Mesothelial cell of epicardium (in vitro differentiated cells): ENCODE measurements at places on chromosomes 16 and 17. TPM values are rescaled to one million over a fixed set of nuclear protein-coding genes. Genes with fewer than 3 reads are reported as not detected.
A peak's percentile ranks its signal among the peaks of the same experiment; 100 is the strongest.

DNA sequence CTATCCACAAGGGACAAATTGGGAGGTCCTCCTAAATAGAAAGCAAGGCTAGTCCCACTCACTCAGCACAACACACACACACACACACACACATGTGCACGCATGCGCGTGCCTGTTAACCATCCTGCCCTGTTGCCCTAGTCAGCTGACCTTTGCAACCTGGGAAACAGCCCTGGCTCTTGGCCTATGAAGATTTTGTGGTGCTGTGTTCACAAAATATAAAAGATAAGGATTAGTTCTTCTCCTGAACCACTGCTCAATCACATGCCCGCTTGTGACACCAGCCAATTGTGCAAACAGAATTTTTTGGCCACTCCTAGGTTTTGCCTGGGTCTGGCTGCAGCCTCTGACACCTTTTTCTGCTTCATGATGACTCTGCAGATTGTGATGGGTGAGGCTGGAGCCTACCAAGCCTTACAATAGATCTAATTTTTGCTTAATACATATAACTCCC is 3.3 kb upstream of the CES1 start:
- H3K36me3 ChIP-seq = no peaks in the 10 kb centered on the region
- no peak overlapping the region for H3K4me3 ChIP-seq
- peaks cover 5% of the 10 kb centered on the region for H3K4me1 ChIP-seq
- H3K27me3 ChIP-seq = peaks cover 12% of the 10 kb centered on the region

DNA sequence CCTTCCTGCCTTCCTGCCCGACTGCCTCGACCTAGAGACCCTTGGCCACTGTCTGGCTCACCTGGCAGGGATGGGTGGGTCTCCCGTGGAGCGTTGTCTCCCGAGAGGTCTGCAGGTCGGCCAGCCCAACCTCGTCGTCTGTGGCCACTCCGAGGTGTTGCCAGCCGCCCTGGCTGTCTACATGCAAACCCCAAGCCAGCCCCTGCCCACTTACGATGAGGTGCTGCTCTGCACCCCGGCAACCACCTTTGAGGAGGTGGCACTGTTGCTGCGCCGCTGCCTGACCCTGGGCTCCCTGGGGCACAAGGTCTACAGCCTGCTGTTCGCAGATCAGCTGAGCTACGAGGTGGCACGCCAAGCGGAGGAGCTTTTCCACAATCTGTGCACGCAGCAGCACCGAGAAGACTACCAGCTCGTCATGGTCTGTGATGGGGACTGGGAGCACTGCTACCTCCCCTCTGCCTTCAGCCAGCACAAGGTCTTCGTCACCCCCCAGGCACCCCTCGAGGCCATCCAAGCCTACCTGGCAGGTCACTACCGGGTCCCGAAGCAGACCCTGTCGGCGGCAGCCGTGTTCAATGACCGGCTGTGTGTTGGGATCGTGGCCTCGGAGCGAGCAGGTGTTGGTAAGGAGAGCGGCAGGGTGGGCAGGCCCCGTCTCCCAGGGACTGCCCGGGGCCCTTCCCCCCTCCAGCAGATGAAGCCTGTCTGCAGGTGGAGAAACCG is 75.1 kb upstream of the ENDOV start:
- H3K36me3 ChIP-seq = peaks cover 49% of the 10 kb centered on the region
- no peaks in the 10 kb centered on the region for H3K4me1 ChIP-seq
- H3K27ac ChIP-seq = no peak overlapping the region
- DNase-seq = no peak

FAM20A gene
- total RNA-seq = 1.7 to 2.1 TPM (median 1.8 TPM) in 3 replicates

COX10 gene
- total RNA-seq = 18.2 to 20.3 TPM (median 18.4 TPM) in 3 replicates

CNTNAP4 gene
- 3.6 to 4.0 TPM (median 3.8 TPM) in 3 replicates for total RNA-seq

DNA sequence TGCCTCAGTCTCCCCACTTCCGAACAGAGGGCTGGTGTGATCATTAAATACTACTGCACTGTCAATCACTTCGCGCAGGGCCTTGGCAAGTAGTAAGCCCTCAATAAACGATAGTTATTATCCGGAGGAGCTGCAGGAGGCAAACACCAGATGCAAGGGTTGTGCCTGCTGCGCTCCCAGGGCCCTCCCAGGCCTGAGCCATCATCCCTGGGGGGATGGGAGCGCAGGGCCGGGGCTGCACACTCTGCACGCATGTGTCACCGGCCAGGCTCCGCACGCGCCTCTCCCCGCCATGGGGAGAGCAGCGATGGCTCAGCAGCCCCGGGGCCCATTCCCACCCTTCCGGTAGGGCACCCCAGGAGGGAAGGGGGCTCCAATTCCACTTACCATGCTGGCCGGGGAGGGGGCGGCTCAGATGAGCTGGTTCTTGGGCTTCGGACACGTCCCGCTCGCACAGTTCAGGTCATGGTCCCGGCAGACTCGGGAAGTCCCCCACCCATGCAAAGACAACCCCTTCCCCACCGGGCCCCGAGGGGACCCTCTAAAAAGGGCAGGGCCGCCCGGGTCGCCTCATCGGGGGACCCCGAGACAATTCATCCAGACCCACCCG is 681 bp downstream of the XPO6 start:
- H3K27me3 ChIP-seq = no peaks in the 10 kb centered on the region
- peaks cover 10% of the 10 kb centered on the region for H3K36me3 ChIP-seq

CD300LG gene
- 0.18 TPM in 1 of 3 replicates, not detected in the others for total RNA-seq

GRCh38 chr16:68379472-68380347 is 68.6 kb downstream of the SMPD3 start:
- H3K4me3 ChIP-seq = no peak overlapping the region
- no peak for DNase-seq
- no peaks in the 10 kb centered on the region for H3K36me3 ChIP-seq
- no peaks in the 10 kb centered on the region for H3K27me3 ChIP-seq
- peaks cover 9% of the 10 kb centered on the region for H3K4me1 ChIP-seq
- H3K27ac ChIP-seq = no peak overlapping the region

DNA sequence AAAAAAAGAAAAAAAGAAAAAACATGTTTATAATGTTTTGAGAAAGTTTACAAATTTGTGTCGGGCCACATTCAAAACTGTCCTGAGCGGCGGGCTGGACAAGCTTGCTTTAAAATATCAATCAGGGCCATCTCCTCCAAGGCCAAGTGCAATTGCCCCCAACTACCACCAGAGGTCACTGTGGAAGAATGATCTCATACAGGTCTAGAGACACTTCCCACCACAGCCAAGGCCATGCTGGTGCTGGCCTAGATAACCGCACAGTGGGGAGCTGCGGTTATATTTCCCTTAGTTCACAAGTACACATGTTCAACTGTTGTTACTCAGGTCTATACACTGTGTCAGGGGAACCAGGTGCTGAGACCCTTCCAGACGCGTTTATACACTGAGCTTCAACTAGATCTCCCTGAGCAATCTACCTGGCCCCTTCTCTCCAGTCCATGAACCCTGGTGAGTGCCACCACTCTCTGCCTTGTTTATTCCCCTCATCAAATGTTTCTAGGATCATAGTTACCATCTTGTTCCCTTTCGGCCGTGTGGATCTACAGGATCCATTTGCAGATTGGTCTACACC is 83.8 kb upstream of the CCL2 start:
- H3K27ac ChIP-seq = no peak overlapping the region
- H3K27me3 ChIP-seq = peaks cover 25% of the 10 kb centered on the region
- no peaks in the 10 kb centered on the region for H3K36me3 ChIP-seq
- no peak for DNase-seq

DNA sequence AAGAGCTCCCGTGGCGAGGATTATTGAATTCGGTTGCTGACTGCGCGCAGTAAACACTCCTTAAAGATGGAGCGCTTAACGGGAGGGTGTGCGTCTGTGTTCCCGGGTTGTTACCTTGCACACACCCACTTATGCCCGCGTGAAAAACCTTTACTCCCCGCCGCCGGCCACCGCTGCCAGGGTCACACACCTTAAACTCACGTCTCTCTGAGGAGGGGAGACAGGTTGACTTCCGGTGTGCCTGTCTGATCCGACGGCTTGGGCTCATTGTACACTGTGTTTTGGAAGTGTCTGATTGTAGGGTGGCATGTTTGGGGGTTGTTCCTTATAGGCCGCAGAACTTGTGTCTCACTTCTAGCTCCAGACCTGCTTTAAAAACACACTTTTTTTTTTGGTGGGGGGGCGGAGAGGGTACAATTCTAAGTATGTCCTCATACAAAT is 66.8 kb downstream of the KPNA2 start:
- DNase-seq = peak; percentile 42
- peak overlapping the region; percentile 86 for H3K27ac ChIP-seq
- no peaks in the 10 kb centered on the region for H3K27me3 ChIP-seq
- peaks cover 6% of the 10 kb centered on the region for H3K36me3 ChIP-seq

GRCh38 chr17:16935786-16936185 is 36.1 kb downstream of the TNFRSF13B start:
- peaks cover 9% of the 10 kb centered on the region for H3K27me3 ChIP-seq
- no peaks in the 10 kb centered on the region for H3K4me1 ChIP-seq
- no peaks in the 10 kb centered on the region for H3K36me3 ChIP-seq
- no peak overlapping the region for H3K27ac ChIP-seq

- H3K4me3 ChIP-seq = no peak overlapping the region
- H3K36me3 ChIP-seq = peaks cover 4% of the 10 kb centered on the region
- no peak for DNase-seq
- H3K27ac ChIP-seq = no peak overlapping the region
- H3K27me3 ChIP-seq = no peaks in the 10 kb centered on the region
- H3K4me1 ChIP-seq = peaks cover 11% of the 10 kb centered on the region
Observed at GRCh38 chr17:77404812-77405581, 264.2 kb downstream of the SEC14L1 start.

ITGB3 gene
- total RNA-seq = 1.0 to 1.5 TPM (median 1.1 TPM) in 3 replicates

SLC5A11 gene
- total RNA-seq = 0.22 to 0.32 TPM in 2 of 3 replicates, not detected in the other

CDC6 gene
- 16.4 to 18.9 TPM (median 16.8 TPM) in 3 replicates for total RNA-seq

WFIKKN2 gene
- 0.42 to 0.68 TPM (median 0.60 TPM) in 3 replicates for total RNA-seq

DNA sequence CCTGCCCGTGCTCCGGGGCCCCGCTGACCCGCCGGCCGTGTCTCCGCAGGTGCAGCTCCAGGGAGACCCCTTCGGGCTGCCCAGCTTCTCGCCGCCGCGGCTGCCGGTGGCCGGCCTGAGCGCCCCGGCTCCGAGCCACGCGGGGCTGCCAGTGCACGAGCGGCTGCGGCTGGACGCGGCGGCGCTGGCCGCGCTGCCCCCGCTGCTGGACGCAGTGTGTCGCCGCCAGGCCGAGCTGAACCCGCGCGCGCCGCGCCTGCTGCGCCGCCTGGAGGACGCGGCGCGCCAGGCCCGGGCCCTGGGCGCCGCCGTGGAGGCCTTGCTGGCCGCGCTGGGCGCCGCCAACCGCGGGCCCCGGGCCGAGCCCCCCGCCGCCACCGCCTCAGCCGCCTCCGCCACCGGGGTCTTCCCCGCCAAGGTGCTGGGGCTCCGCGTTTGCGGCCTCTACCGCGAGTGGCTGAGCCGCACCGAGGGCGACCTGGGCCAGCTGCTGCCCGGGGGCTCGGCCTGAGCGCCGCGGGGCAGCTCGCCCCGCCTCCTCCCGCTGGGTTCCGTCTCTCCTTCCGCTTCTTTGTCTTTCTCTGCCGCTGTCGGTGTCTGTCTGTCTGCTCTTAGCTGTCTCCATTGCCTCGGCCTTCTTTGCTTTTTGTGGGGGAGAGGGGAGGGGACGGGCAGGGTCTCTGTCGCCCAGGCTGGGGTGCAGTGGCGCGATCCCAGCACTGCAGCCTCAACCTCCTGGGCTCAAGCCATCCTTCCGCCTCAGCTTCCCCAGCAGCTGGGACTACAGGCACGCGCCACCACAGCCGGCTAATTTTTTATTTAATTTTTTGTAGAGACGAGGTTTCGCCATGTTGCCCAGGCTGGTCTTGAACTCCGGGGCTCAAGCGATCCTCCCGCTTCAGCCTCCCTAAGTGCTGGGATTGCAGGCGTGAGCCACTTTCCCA is 5.9 kb downstream of the CTF1 start:
- H3K36me3 ChIP-seq = no peaks in the 10 kb centered on the region
- H3K27ac ChIP-seq = peak overlapping the region; percentile 99

CES4A gene
- total RNA-seq = 15.9 to 19.6 TPM (median 18.5 TPM) in 3 replicates

CACNG5 gene
- total RNA-seq = not detected in 3 replicates

GRCh38 chr16:24372824-24373223 is 116.7 kb downstream of the CACNG3 start:
- no peak for DNase-seq
- no peak overlapping the region for H3K27ac ChIP-seq
- H3K27me3 ChIP-seq = peaks cover 2% of the 10 kb centered on the region
- H3K4me1 ChIP-seq = no peaks in the 10 kb centered on the region
- H3K4me3 ChIP-seq = no peak overlapping the region

TLCD3B gene
- 0.55 to 1.1 TPM (median 0.72 TPM) in 3 replicates for total RNA-seq

GRCh38 chr17:79746889-79747507 is 16.3 kb downstream of the ENPP7 start:
- H3K27ac ChIP-seq = no peak overlapping the region
- H3K36me3 ChIP-seq = no peaks in the 10 kb centered on the region
- H3K27me3 ChIP-seq = peaks cover 72% of the 10 kb centered on the region
- peak overlapping the region; percentile 47 for H3K4me3 ChIP-seq

FOXC2 gene
- total RNA-seq = 10.4 to 12.3 TPM (median 11.7 TPM) in 3 replicates

DNA sequence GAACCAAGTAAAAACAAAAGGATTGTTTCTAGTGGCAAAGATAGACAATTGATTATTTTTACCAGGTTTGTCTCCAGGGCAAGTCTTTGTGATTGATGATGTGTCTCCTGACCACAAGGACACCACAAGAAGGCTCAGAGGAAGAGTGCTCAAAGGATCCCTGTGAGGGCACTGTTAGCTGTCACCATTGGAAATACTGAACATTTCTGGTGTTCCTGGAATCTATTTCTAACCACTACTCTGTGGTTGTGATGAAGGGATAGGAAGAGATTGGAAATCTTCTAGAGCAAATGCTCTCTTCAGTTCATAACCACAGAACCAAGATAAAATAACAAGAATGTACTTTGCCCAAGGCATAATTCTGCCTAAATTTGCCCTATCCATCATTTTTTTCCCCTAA is 15.3 kb downstream of the RNF43 start:
- H3K27ac ChIP-seq = peak overlapping the region; percentile 85
- peaks cover 6% of the 10 kb centered on the region for H3K36me3 ChIP-seq
- H3K4me3 ChIP-seq = no peak overlapping the region

DNA sequence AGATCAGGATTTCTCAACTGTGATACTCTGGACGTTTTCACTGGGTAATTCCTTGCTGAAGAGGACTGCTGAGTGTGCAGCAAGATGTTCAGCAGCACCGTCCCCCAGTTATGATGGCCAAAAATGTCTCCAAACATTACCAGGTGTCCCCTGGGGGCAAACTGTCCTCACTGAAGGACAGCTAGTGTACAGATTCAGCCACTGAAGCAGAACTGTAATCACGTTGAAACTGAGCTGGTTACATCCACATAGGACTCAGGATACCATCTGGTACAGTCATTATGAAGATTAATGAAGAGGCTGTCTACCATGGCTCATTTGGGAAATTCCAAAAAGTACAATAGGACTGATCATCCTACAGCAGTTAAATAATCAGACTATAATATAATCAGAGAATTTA is 43.3 kb upstream of the GINS3 start:
- no peak overlapping the region for H3K4me3 ChIP-seq
- DNase-seq = no peak
- peaks cover 47% of the 10 kb centered on the region for H3K27me3 ChIP-seq
- no peak overlapping the region for H3K27ac ChIP-seq
- H3K36me3 ChIP-seq = no peaks in the 10 kb centered on the region

DNA sequence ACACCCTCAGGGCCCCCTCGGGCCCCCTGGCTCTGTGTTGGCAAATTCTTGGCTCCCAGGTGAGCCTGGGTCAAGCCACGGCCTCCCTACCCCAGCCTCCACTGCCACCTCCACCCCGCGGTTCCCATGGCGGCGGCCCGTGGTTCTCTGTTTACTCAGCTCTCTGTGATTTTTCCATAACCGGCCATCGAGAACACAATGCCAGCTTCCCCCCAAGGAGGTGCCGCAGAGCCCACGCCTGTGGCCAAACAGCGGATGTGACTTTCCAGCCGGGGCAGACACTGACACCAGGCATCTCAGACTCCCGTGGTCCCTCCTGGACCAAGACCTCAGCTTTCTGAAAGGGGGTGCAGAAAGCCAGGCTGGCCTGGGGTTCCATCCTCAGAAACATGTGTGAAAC is 21.6 kb upstream of the ATP2A3 start:
- H3K36me3 ChIP-seq = no peaks in the 10 kb centered on the region
- no peak for DNase-seq
- H3K27ac ChIP-seq = no peak overlapping the region
- H3K4me3 ChIP-seq = no peak overlapping the region
- no peaks in the 10 kb centered on the region for H3K4me1 ChIP-seq
